ENCODE measurements at places on chromosomes 6 and 20.
A peak's percentile ranks its signal among the peaks of the same experiment; 100 is the strongest.

GRCh38 chr6:75199889-75200288 is 6.0 kb downstream of the COL12A1 start:
- no peak for DNase-seq

DNA sequence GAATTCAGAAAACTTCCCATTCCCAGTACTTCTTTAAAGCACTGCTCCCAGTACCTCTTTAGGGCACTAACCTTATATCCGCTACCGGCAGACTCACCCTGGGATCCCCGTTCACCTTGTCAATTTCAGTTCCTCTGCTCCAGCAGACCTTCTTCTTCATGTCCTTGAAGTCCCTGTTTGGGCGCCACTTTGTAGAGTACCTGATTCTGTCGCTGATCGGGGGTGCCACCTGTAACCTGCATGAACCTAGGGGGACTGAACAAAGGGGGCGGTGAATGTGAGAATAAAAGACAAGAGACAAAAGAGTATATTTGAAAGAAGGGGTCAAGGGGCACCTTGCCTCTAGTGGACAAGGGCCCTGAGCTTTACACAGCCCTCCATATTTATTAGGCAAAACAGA is 4.9 kb upstream of the GINS1 start:
- DNase-seq = no peak

DNA sequence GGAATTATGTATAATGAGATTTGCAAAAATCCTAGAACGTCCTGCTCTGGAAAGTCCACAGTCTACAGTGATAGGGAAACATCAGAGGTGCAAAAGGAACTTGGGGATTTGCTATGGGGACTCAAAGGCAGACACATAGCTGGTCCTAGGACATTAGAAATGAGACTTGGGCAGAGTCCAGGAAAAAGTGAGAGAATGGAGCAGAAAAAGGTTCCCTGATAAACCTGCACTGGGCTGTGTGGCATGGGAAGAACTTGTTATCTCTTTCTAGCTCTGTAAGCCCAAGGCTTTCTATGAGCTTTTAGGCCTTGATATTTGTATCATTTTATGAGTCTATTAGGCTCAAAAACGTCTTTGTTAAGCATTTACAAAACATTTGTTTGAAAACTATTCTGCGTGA is 15.2 kb downstream of the PRND start:
- no peak for DNase-seq

GRCh38 chr6:170455335-170455979 is 97.7 kb downstream of the PSMB1 start:
- DNase-seq = no peak

- peak; percentile 80 for DNase-seq
Observed at GRCh38 chr20:54633374-54634355, 158.3 kb downstream of the DOK5 start.

DNA sequence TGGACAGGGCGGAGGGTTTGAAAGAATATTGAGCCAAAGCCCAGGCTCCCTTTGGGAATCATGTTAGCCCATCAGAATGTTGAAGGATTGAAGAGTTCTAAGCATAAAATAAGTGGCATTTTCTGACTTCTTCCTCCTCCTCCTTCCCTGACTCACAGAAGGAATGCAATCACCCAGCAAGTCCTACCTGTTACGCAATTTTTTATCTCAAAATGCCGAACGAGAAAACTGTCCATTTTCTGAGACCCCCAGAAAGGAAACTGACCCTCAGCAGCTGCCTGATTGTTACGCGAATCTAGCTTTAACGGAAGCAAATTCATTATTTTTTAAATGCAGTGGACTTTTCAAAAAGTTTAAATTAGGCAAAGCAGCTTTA is 4.7 kb upstream of the DNAJC5 start:
- no peak for DNase-seq

GRCh38 chr6:133408543-133408942 is 167.4 kb downstream of the EYA4 start:
- no peak for DNase-seq

DNA sequence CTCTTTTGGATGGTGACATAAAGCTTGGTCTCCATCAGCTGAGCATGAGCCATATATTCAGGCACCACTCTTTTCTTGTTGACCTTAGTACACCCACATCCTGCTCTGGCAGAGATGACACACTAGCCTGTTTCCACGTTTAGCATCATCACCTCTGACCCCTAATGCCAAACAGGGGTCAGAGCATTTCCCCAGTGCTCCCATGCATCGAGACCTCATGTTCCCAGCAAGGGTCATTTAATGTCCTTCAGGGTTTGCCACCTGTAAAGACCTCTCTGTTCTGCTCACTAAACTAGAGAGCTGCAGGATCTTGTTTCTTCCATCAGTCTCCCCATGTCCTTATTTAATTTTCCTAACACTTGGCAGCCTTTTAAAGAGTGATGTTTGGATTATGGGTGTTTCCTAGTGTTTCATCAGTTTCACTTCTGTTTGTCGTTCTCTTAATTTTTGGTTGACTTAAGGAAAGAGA is 97.5 kb downstream of the AIG1 start:
- DNase-seq = no peak

DNA sequence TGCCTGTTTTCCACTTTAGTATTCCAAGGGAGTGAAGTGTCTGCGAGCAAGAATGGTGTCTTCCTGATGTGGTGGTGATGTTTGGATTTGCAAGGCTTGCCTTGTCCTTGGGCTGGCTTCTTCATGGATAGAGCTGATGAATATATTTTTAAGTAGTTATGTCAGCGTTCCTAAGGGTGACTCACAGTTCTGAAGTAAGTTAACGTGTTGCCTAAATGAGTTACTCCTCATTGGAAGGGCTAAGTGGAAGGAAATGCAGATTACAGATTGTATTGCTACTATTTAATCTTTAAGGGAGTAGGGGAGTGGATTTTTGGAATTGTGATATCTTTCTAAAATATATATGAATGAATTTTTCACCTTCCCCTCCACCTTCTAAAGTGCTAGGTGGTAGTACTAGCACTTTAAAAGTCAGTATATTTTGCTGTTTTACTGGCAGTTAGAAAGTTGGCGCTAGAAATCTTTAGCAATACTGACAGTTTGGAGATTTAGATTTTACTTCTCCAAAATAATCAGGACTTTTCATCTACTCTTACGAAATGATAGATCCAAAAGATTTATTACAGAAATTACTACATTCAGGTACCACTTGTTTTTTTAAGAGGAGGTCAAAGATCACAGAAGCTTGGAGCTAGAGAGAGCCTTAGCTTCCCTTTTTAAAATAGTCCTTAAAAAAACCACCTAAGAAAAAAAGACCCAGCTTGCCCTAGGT is 197.4 kb downstream of the JARID2 start:
- DNase-seq = no peak

DNA sequence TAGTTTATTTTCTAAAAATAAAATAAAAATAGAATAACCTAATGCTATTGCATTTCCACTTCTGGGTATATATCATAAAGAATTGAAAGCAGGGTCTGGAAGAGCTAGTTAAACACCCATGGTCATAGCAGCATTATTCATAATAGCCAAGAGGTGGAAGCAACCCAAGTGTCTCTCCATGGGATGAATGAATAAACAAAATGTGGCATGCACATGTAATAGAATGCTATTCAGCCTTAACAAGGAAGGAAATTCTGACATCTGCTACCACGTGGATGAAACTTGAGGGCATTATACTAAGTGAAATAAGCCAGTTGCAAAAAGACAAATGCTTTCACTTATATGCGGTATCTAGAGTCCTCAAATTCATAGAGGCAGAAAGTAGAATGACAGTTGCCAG is 130.8 kb downstream of the TIAM2 start:
- no peak for DNase-seq

GRCh38 chr6:43506667-43507471 is 3.3 kb downstream of the LRRC73 start:
- DNase-seq = peak; percentile 76

GRCh38 chr6:51349857-51350256 is 531.2 kb downstream of the TFAP2B start:
- DNase-seq = no peak

- DNase-seq = no peak
Observed at GRCh38 chr6:8229915-8230756, 127.8 kb upstream of the EEF1E1 start.

GRCh38 chr20:62749851-62750445 is 41.3 kb downstream of the NTSR1 start:
- DNase-seq = no peak

DNA sequence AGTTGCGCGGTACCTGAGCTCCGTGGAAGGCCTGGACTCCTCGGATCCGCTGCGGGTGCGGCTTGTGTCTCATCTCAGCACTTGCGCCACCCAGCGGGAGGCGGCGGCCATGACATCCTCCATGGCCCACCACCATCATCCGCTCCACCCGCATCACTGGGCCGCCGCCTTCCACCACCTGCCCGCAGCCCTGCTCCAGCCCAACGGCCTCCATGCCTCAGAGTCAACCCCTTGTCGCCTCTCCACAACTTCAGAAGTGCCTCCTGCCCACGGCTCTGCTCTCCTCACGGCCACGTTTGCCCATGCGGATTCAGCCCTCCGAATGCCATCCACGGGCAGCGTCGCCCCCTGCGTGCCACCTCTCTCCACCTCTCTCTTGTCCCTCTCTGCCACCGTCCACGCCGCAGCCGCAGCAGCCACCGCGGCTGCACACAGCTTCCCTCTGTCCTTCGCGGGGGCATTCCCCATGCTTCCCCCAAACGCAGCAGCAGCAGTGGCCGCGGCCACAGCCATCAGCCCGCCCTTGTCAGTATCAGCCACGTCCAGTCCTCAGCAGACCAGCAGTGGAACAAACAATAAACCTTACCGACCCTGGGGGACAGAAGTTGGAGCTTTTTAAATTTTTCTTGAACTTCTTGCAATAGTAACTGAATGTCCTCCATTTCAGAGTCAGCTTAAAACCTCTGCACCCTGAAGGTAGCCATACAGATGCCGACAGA is 9.9 kb downstream of the HEY2 start:
- no peak for DNase-seq

DNA sequence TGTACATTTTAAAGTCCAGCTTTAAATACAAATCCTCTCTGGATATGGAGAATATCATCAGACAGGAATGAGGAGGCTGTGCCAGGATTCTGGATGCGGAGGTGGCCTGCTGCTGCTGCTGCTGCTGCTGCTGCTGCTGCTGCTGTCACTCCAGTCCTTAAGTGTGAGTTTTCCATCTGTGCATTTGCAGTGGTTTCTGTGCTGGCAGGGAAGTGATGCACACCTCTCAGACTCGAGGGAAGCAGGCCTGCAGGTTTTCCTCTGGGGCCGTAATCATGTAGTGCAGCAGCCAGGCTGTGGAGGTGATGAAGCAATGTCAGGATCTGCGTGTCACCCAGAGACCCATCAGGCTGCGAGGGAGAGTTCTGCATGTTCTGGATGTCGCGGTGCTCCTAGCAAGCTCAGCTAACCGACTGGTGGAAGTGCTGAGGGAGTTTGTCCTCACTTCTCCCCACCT is 32.0 kb downstream of the CFAP61 start:
- DNase-seq = peak; percentile 93

DNA sequence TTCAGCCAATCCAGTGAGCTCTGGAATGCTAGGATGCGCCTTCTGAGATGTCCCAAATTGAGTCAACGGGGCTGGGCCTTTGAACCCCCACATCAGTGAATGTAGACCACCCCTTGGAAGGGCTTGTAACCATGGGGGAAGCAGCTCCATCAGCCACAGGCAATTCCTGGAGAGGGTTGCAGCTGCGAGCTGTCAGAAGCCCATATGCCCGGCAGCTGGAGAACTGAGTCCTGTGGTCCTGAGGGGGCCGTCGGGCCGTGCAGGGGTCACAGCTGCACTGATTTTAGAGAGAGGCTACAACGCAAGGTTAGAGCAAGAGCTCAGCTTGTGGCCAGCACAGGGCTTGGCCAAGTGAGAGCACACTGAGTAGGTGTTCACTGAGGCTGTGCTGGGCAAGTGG is 121.3 kb downstream of the TOX2 start:
- DNase-seq = no peak

- DNase-seq = no peak
Observed at GRCh38 chr6:16623029-16623653, 138.1 kb downstream of the ATXN1 start.

DNA sequence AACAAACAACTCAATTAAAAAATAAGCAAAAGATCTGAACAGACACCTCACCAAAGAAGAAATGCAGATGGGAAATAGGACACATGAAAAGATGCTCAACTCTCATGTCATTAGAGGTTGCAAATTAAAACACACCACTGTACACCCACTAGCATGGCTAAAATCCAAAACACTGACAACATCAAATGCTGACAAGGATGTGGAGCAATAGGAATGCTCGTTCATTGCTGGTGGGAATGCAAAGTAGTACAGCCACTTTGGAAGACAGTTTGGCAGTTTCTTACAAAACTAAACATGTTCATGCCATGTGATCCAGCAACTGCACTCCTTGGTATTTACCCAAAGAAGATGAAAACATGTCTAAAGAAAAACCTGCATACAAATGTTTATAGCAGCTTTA is 47.2 kb downstream of the CDK19 start:
- no peak for DNase-seq
